Brain microvascular endothelial cell (primary cell): ENCODE measurements at places on chromosomes 1 and 21.
A peak's percentile ranks its signal among the peaks of the same experiment; 100 is the strongest.

DNA sequence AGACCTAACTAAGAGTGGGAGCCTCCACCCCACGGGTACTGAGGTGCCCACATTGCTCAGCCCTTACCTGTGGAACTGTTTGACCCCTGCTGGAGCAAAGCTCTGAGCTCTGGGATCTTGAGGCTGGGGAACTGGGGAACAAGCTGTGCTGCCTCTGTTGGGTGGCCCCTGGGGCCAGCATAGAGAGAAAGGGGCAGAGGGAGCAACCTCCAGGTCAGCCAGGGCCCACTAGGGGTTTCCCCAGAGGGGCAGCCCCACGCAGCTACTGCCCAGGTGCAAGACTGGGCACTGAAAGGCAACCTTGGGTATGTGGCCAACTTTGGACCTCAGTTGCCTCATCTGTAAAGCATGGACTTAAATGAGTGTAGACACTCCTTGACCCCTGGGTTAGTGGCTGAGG, 23.5 kb upstream of the EPB41 start:
- DNase-seq, result no peak

GRCh38 chr1:67390041-67390887, 39.9 kb downstream of the SERBP1 start:
- DNase-seq, result peak; percentile 75

DNA sequence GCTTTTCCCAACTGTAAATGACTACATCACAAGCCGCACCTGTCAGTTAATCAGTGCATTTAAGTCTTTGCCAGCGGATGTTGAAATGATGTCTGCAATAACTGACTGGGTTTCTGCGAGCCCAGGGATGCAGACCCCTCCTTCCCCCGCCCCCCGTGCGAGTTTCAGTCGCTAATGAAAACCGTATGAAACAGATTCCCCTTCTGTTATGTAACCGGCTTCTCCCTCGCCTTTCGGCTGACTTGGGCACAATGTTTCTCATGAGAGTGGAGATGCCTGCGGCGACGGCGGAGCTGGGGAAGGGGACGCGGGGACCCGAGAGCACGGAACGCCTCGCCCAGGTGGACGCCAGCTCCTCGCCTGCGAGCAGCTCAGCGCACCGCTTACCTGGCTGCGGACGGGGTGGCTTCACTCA, 753 bp downstream of the KCNJ6 start:
- DNase-seq, result no peak

GRCh38 chr1:234863551-234863971, 253.6 kb upstream of the IRF2BP2 start:
- peak; percentile 50 for DNase-seq

GRCh38 chr1:103509250-103509649, 16.2 kb upstream of the RNPC3 start:
- no peak for DNase-seq

GRCh38 chr1:227941509-227942020, 6.2 kb downstream of the WNT9A start:
- DNase-seq, result no peak

- DNase-seq, result no peak
These were observed 80.4 kb downstream of the IFI44 start for GRCh38 chr1:78730054-78730453.

GRCh38 chr1:192916021-192916420, 107.2 kb downstream of the RGS2 start:
- no peak for DNase-seq

DNA sequence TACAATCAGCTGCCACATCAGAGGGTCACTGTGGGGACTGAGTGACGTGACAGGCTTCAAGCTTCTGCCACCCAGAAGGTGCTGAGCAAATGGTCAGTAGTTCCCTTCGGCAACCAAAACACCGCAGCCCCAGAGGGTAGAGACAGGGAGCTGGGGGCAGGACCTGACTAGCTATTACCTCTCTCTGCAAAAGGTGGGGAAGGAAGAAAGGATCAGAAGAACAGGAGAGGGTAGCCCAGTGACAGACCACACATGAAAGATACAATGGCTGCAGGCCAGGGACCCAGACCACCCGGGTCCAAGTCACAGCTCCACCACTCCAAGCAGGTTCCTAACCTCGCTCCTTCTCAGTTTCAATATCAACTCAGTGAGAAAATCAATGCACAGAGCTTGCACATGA, 377.1 kb downstream of the NPHP4 start:
- no peak for DNase-seq

- no peak for DNase-seq
These were observed 28.4 kb downstream of the RRP1B start for GRCh38 chr21:43687566-43688399.

DNA sequence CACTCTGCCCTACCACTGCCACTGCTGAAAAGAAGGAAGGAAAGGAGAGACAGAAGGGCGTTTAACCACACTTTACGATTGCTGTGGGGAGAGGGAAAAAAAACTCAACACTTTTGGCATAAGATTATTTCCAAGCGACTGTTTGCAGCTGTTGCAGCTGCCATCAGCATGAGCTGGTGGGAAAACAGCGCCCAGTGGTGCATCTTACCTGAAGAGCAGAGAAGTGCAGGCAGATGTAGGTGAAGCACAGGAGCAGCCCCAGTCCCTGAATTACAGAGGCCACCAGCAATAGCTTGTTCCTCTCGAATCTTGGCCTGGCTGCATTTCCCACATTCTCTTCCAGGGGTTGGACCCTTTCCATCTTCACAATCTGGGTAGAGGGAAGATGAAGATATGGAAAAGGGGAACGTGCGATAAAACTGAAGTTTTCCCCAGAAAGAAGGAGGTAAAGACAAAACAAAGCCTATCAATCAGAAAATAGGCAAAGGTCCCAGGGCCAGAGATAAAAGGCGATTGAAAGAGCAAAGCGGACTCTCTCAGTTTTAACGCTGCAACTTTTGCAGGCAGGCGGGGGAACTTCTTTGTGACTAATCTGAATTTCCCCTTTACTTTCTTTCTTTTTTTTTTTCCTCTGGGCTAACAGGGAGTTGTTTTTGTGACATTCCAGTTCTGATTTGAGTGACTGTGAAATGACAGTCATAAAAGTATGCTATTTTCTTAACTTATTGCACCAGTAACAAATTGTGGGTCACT, at the start of gene TNFSF4:
Gene TNFSF4 (minus strand): TSS at position 516 of the 753 bp plus-strand sequence. CDS start 155 bp downstream, at position 361.
- DNase-seq, result no peak

DNA sequence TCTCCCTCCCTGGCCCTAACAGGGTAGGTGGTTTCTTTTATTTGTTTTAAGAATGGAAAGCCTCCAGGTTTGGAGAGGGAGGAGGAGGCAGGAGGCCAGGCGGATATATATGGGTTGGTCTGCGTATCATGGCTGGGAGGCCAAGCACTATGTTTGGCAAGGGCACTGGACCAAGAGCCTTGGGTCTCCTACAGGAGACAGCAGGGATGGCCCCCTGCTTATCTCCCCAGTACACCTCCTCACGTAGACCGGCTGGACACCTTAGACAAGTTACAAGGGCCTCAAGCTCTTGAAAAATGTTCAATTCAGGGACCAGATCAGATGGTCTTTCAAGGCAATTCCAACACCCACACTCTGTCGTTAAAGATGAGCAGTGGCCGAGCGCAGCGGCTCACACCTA, 10.9 kb downstream of the SLC41A1 start:
- DNase-seq, result no peak

GRCh38 chr1:94332952-94333351, 85.2 kb upstream of the ABCD3 start:
- DNase-seq, result peak; percentile 63

- no peak for DNase-seq
These were observed 5.9 kb downstream of the NIPAL3 start for GRCh38 chr1:24421502-24421901.

DNA sequence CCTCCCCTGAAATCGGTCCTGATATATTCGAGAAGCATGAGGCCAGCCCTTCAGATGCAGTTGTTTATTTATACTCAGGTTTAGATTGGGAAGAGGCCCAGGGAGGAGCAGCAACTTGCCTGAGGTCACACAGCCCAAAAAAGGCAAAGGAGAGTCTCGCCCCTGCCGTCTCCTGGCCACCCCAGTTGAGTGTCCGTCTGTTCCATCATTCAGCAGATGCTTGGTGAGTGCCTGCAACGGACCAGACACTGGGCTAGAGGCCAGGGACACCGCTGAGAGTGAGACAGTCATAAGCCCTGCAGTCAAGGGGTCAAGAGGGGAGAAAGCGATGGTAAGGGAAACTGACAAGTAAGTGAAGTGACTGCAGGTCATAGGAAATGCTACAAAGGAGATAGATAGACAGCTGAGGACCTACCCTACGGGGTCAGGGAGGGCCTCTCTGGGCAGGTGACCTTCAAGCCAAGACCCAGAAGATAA, 15.4 kb upstream of the SELENON start:
- DNase-seq, result peak; percentile 27

- DNase-seq, result no peak
These were observed 687 bp upstream of the ERI3 start for GRCh38 chr1:44355582-44356305.

GRCh38 chr1:207644166-207644851, 624 bp upstream of the CR1L start:
- no peak for DNase-seq

- DNase-seq, result no peak
These were observed 852 bp upstream of the RAVER2 start for GRCh38 chr1:64743954-64744491.

DNA sequence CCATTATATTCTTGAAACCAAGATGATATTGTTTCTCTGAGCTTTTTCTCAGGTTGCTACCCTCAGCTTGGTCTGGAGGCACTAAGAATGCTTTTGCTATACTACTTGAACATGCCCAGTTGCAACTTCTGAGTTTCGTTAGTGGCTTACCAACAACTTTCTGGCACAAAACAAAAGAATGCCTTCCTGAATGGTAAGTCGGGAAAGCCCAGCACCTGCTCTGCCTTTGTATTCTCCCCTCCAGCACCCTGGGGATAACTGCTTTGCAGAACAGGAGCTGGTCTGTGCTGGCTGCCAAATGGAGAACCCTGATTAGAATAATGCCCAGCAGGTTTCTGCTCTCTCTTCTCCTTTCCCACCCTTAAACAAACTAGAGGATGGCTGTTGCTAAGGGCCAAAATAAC, 149.3 kb downstream of the TGFB2 start:
- no peak for DNase-seq

DNA sequence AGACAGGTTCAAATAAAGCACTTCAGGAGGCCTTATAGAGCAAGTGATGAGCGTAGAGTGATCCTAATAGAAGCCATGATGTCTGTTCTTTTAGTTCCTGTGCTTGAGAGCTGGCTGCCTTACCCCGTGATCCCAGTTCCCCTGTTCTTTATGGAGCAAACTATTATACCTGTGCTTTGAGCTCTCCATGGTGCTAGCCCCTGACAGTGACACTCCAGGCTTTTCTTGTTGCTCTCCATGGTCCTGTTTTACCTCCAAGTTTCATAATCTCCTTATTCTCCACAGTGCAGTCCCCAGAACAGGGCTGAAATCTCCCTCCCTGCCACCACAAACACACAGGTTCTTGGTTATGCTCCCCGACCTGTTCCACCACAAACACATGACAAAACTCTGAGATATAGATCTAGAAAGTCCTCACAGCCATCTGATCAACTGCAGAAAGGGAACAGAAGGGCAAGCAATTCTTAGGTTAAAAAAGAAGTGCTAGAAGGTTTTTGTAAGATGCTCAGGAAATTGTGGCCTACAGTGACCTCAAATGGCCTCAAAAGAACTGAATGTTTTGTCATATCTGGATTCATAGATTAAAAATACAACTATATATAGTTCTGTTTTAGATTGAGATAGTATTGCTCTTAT, 6.0 kb downstream of the CADM3 start:
- DNase-seq, result peak; percentile 51

DNA sequence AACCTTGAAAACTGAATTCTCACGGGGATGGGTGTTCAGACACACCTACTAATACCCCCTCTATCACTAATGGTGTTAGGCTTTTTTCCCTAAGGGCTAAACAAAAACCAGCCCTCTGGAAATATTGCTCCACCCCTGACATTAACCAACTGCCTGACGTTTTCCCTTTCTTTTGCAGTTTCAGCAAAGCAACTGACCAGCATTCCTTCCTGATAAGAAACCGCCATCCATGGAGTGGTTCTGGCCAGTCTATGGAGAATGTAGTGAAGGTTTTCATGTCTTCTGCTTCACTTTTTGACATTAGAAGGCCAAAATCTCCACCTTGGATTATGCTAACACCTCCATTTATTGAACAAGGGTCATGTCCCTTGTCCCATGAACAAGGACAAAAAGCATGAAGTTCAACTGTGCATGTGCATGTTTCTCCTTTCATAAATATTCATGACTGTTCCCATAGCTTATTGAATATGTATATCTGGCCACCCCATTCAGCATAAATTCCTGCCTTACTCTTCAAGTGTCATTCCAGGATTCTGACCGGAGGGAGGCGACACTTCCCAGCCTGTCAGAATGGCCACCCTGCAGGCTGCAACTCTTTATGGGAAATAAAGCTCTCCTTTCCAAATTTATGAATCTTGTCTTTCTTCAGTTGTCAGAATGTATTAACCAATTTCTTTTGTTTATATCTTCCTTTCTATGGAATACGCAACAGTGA, 314.3 kb downstream of the HHIPL2 start:
- no peak for DNase-seq

- no peak for DNase-seq
These were observed 1.4 kb downstream of the ITGB2 start for GRCh38 chr21:44919111-44919912.

DNA sequence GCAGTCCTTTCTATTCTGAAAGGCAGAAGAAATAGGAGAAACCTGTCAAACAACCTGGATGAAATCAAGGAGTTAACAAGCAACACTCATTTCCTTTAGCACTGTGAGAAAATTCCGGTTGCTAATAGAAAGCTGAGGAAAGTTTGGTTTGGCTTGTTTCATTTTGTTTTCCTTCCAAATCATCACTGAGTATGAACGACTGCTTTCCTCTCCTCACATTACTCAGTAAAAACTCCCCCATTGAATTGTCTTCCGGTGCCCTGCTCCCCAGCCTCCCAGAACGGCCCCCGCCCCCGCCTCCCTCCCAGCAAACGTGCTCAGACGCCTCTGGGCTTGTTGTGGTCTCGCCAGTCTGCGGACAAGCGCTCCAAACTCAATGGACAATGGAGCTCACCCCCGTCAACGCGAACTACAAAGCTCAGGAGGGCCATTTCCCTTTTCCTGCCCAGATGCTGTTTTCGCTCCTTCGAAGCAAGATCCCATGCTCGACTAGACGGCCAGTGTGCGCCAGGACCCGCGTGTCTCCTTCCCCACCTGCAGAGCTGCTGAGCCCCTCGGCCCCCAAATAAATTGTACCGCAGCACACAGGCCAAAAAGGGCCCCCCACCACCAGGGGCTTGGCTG, 747 bp downstream of the STX6 start:
- DNase-seq, result peak; percentile 49

DNA sequence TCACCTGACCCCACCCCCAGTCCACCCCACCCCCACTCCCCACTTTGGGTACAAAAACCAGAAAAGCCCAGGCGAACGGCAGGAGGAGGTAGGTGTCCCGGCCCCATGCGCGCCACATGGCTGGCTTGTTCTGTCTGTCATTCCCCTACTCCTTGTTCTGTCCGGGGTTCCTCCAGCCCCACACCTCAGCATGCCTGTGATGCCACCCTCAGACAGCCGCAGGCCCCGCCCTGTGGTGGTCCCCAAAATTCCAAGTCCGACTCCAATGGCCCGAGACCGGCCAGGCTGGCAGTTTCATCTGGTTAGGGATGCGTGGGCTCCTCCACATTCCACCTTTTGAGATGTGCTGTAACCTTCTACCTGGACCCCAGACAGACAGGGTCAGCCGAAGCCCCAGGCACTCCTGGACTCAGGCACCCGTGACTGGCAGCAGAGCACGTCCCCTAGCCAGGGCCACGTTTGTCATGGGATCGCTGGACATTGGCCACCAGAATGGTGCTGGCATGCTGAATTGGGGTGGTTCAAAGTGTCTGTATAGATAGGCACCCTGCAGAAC, 94.4 kb downstream of the WDR4 start:
- DNase-seq, result no peak

- DNase-seq, result no peak
These were observed 989.5 kb downstream of the MRPL39 start for GRCh38 chr21:24617819-24618218.
